CD4-positive, alpha-beta T cell treated with Interleukin-2 at 100 ng/mL for 4 hours (primary cell): ENCODE measurements at places on chromosomes 5 and 9.
A peak's percentile ranks its signal among the peaks of the same experiment; 100 is the strongest.

- no peak for DNase-seq
Observed at GRCh38 chr5:127634007-127634406, 14.9 kb upstream of the CTXN3 start.

DNA sequence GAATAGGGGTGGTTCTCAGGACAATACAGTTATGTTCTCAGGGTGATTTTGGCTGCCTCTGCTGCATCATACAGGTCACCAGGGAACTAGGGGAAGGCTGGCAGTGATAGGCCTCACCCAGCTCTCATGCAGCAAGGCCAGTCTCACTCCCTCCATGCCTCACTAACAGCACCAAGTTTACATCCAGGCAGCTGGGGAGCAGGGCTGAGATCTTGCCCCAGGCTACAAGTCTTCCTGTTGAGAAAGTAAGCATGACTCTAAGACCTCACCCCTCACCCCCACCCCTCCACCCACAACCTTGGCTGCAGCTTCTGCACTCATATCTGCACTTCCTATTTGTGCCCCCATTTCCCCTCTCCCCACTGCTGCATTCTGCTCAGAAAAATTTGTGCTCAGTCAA lies 481.2 kb downstream of the ACTL7B start:
- no peak for DNase-seq

DNA sequence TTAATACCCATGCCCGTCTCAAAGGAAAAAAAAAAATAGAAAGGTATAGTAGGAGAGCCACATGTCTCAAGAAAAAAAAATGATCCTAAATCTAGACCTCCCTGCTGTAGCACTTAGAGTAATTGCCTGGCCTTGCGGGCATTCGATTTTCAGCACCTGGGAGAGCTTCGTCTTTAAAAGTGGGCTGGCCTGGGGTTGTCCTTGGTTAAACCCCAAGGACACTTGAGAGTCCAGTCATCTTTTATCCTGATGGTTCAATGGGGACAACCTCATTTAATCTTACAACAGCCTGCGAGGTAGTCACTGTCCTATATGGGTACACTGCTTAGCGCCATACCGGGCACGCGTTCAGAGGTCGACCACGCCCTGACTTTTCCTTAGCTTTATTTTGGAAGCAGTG lies 60.1 kb downstream of the MAT2B start:
- DNase-seq, result no peak

GRCh38 chr5:81657386-81657785 lies 93.5 kb downstream of the SSBP2 start:
- DNase-seq, result no peak

DNA sequence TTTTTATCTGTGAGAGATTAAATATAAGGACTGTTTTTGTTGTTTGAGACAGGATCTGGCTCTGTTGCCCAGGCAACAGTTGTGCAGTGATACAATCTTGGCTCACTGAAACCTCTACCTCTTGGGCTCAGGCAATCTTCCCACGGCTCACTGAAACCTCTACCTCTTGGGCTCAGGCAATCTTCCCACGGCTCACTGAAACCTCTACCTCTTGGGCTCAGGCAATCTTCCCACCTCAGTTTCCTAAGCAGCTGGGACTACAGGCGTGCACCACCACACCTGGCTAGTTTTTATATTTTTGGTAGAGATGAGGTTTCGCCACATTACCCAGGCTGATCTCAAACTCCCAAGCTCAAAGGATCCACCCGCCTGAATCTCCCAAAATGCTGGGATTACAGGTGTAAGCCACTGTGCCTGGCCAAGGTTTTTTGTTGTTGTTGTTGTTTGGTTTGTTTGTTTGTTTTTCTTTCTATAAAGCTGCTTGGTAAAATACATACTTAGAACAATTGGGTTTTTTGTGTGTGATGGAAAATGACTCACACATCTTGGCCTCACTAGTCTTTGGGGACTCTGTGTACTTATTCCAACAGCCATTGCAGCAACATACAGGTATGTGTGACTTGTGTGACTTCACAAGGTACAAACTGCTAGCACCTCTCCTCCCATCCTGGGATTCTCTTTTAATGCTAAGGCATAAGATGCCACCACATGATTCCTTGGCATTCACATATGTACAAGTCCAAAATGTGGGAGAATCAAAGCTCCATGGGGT lies 36.5 kb upstream of the RASA1 start:
- DNase-seq, result peak; percentile 30

DNA sequence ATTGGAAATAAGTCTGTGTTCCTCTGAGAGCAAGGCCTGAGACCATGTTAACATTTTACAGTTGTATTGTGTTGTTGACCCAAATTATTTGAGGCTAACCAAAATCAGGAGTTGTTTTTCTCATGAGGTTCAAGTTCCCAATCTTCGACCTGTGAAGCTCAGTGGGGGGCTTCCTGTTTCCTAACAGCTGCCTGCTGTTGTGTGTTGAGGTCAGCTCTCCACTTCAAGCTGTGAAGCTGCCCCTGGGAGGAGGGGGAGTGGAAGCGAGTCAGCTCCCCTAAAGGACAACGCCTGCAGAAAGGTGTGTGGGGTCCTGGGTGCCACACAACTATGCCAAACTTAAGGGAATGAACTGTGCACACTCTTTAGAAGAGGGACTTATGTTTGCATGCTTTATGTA lies 295.5 kb downstream of the IRX1 start:
- no peak for DNase-seq

DNA sequence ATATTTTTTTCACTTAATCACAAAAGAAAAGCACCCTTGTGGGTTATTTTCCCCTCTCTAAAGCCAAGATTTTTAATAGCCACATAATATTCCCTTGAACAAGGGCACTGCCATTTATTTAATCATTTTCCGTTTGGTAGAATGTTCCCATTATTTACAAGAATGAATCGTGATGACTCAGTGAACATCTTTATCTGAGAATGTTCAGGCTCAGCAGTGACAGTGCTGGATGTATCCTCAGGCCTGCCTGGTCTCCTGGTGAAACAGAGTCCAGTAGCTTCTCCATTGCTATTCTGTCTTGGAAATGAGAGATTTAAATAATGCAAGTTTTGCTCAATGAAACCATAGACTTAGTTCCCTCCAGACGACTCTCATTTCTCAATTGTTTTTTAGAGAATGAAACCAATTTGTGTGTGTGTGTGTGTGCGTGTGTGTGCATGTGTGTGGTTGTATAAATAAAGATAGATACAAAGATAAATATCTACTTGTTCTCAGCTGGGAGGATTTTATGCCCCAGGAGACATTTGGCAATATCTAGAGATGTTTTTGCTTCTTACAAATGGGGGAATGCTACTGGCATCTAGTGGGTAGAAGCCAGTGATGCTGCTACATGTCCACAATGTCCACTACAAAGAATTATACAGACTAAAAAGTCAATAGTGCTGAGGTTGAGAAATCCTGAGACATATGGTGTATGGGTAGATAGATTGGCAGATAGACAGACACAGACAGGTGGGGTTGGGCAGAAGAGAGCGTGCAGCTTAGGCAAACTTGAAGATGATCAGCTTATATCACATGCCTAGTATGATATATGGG lies 55.0 kb downstream of the PAPPA start:
- DNase-seq, result no peak

DNA sequence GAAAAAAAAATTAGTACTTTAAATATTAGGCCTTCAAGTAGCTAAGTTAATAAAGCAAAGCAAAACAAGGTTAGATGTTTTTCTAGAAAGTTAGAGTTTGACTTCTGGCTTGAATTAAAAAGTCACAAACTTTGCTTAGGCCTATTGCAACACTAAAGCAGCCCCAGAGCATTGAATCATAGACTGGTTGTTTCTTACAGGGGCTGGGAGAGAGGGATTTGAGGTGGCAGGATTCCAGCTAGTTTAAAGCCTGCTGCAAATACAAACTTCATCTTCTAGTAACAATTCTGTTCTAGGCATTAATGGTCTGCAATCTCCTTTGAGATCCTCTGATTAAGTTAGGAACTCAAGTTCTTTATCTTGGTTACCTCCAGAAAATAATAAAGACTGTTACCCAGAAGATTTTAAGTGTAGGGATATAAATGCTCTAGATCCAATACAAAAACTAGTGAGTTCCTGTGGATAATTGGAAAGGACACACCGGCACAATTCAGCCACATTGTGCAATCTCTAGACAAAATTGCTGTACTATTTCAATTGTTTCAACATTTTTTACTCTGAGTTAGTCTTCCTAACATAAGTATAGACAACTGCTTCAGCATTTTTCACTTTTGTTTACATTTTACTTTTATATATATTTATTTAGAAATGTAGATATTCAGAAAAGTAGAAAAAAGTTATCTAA lies 12.6 kb downstream of the OR13C5 start:
- DNase-seq, result no peak

- no peak for DNase-seq
Observed at GRCh38 chr5:99765011-99765410, 770.2 kb upstream of the FAM174A start.

GRCh38 chr9:127398275-127398647 lies 1.3 kb downstream of the SLC2A8 start:
- DNase-seq, result no peak

- no peak for DNase-seq
Observed at GRCh38 chr5:178468196-178468685, 122.0 kb downstream of the COL23A1 start.

GRCh38 chr9:81575956-81576355 lies 113.4 kb downstream of the TLE1 start:
- no peak for DNase-seq

GRCh38 chr5:140469259-140469658 lies 67.6 kb downstream of the ANKHD1 start:
- no peak for DNase-seq

- DNase-seq, result no peak
Observed at GRCh38 chr5:39333104-39333503, 31.2 kb downstream of the C9 start.

DNA sequence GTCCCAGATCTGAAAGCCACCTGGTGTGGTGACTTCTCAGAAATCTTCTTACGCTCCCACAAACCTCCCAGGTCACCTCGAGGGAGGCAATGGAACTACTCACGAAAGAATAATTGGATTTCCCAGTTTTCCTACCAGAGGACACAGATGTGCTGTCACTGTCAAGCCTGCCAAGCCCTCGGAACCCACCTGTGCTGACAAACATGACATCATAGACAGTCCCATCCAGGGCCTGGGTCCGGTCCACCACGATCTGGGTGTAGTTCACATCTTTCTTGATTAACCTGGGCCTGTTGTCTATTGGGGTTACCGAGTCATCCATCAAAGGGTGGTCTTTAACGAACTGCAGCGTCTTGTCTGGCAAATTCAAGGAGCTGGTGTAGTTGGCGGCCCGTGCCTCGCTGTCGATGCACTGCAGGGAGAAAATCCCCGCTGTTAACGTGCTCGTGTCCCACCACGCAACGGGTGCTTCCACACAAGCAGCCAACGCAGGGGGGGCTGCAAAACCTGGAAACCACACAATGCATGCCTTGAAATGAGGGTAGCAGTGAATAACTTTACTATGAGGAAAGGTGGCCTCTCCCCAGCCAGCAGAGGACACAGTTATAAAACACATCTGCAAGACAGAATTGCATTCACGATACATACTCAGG lies 69.0 kb downstream of the SECISBP2 start:
- DNase-seq, result no peak

DNA sequence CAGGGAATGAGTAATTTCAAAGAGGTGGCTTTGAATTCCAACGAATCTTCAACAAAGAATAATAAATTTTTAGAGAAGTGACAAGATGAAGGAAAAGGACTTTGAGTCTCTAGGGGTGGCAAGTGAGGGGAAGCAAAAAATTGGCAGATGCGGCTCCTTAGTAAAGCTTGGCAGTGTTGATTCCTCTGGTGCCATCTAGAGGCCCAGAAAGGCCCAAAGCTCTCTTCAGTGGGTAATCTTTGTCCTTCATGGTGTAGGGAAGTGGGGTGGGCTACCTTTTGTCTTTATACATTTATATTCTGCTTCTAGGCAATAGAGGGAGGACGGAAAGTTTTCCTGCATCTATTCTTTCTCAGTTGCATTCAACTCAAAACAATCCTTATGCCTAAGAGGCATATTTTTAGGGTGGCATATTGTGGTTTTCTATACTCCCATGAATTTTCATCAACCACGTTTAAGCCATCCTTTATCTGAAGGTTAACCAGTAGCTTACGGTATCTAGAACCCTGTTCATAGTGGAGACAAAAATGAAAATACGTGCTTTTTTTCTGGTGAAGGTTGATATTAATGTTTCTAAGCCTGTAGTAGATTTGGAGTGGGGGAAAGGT lies 17.5 kb upstream of the ROPN1L start:
- DNase-seq, result peak; percentile 13

- DNase-seq, result no peak
Observed at GRCh38 chr9:93009337-93010015, 49.0 kb upstream of the SUSD3 start.

- no peak for DNase-seq
Observed at GRCh38 chr5:167950126-167950721, 341.2 kb upstream of the WWC1 start.

DNA sequence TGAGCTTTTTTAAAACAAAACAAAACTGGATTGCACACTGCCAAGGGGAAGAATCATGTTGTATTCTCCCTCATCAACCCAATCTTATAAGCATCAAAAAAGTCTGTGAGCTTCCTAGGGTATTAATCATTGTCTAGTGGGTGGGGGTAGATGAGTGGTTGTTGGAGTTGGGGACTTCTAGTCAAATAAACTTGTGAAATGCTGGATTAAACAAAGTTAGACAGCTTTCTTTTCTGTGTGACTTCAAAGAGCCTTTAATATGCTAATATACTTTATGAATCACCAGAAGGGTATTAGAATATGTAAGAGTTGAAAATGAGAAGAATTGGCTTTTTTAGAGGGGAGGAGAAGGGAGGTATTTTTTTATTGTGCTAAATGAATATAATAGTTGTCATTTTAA lies 87.7 kb downstream of the GALNT10 start:
- DNase-seq, result no peak

DNA sequence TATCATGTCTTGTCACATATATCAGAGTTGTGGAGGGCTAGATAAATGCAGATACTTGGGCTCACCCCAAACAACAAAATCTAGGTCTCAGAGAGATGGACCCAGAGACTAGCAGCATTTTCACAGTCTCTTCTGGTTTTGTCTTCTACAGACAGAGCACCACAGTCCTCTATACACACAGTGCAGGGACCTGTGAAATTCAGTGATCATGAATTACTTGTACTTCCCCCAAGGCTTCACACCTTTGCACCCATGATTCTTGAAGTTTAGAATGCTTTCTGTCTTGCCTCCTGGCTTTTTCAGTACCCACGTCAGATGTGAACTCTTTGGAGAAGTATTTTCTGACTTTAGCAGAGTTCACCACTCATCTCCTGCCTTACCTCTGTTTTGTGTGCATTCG lies 371.5 kb upstream of the PRR16 start:
- no peak for DNase-seq

DNA sequence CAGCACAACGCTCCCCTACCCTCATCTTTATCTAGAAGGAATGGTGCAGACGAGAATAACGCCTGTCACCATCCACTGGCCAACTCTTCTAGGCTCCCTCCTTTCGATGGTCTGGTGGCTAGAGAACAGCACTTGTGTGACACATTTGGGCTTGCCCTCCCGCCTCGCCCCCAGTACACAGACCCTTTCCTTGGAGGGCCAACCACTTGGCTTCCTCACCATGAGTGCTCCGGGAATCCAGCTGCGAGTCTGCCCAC lies 1.4 kb downstream of the GNAQ start:
- peak; percentile 31 for DNase-seq
